Keratinocyte (primary cell): ENCODE measurements at places on chromosomes 6 and 20.

- H3K27me3 ChIP-seq: no peaks in the 10 kb centered on the region
- H3K27ac ChIP-seq: no peak overlapping the region
- DNase-seq: no peak
- H3K36me3 ChIP-seq: no peaks in the 10 kb centered on the region
Measured at GRCh38 chr20:11777387-11778205, 140.1 kb upstream of the BTBD3 start.

DNA sequence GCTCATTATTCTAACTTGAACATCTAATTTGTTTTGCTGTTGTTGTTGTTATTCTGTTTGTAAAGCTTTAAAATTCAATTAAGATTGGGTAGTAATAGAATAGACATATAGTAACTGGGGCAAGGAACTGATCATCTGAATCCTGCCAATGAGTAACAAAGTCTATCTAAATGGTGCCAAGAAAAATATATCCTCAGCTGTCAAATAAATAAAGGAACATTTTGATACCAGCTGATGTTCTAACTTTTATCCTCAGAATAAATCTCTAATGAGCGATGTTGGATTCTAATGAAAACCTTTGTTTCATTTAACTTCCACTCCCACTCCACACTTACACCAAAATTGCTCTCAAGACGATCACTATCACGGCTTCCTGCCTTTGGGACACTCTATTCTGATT lies 210.9 kb downstream of the TINAG start:
- peaks cover 4% of the 10 kb centered on the region for H3K4me1 ChIP-seq
- H3K27me3 ChIP-seq: no peaks in the 10 kb centered on the region
- no peak for DNase-seq
- H3K4me3 ChIP-seq: no peak overlapping the region
- no peak overlapping the region for H3K27ac ChIP-seq

GRCh38 chr20:32114305-32114960 lies 4.9 kb downstream of the TM9SF4 start:
- no peaks in the 10 kb centered on the region for H3K27me3 ChIP-seq
- no peak for DNase-seq
- H3K36me3 ChIP-seq: peaks cover 3% of the 10 kb centered on the region

- H3K36me3 ChIP-seq: no peaks in the 10 kb centered on the region
- no peak overlapping the region for H3K4me3 ChIP-seq
Measured at GRCh38 chr20:33977535-33977934, 16.2 kb upstream of the RALY start.

GRCh38 chr6:151876122-151876521 lies 68.6 kb downstream of the ESR1 start:
- H3K36me3 ChIP-seq: no peaks in the 10 kb centered on the region
- H3K4me1 ChIP-seq: no peaks in the 10 kb centered on the region
- H3K27me3 ChIP-seq: no peaks in the 10 kb centered on the region

DNA sequence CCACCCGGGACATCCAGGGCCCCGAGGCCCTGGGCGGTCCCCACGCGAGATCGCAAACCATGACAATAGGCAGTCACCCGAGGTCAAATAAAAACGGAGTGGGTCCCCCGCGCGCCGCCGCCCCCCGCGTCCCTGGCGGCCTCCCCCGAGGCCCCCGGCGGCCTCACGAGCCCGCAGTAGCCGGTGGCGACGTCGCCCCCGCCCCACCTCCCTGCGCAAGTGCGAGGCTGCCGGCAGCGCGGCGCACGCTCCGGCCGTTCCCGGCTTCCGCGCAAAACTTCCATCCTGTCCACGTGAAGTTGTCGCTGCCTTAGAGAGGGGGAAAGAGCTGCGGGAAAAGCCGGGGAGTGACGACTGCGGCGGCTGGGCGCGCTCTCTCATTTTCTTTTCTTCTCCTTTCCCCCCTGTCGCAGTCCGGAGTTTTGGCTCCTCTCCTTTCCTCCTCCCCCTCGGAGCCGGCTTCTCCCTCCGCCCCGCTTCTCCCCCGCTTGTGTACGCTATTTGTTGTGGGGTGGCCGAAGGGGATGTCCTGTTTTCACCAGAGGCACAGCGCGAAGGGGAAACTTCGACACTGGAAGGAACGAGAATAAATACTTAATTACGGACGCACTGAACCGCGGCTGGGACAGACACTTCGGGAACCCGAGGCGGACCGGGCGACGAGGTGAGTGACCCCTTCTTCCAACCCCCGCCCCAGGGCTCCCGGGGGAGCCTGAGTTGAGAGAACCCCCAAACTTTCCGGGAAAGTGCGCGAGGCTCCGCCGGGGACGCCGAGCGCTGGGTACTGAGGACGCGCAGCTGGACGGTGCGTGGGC lies at the start of gene EYA4:
TSS of gene EYA4 (plus strand) at position 272 of the 815 bp plus-strand sequence. CDS start 33,424 bp downstream, outside the sequence.
- H3K36me3 ChIP-seq: no peaks in the 10 kb centered on the region
- H3K27me3 ChIP-seq: peaks cover 55% of the 10 kb centered on the region

DNA sequence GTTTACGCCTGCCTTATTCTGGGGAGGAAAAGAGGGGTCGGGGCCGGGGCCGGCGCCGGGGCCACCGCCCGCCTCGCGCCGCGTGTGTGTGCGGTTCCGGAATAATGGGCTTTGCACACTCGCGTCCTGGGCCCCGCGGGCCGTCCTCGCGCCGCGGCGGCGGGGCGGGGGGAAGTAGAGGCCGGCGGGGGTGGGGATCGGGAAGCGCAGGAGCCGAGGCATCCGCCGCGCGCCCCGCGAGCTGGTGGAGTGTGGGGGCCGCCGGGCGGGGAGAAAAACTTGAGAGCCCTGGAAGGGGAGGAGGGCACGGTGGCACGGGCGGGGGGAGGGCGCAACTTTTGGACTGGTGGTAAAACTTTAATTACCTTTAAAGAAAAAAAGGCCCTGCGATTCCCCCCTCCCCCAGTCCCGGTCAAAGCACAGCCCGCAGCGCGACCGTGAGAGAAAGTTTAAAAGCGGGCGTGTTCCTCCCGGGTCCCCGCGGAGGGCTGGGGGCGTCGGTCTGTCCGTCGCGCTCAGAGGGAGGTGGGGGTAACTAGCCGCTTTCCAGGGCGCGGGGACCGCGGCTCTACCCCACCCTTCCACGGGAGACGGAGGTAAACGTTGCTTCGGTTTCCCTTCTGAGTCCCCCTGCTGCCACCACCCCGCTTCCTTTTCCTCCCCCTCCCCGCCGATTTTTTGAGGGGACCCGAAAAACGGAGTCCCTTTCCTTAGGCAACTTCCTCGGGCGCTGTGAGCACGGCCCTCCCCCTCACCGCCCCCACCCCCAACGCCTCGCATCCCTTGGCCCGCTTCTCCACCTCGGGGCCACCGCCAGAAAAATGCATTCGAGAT lies 1.9 kb downstream of the L3MBTL3 start:
- no peaks in the 10 kb centered on the region for H3K27me3 ChIP-seq
- no peaks in the 10 kb centered on the region for H3K36me3 ChIP-seq
- peak overlapping the region; percentile 71 for H3K4me3 ChIP-seq
- H3K4me1 ChIP-seq: peaks cover 9% of the 10 kb centered on the region

DNA sequence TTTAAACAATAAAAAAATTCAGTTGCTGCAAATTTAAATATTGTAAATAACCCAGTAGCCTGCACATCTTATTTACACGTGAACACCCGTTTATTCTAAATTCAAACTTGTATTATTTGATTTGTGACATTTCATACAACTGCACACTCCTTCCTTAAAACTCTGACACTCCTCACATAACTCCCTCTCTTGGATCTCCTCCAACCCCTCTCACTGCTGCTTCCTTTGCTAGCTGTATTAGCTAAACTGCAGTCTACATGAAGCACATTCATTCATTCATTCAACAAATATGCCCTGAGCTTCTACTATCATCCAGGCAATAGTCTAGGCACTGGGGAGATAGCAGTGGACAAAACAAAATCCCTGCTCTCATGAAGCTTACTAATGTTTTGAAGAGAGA lies 47.0 kb downstream of the FBXL4 start:
- no peak for DNase-seq
- H3K27me3 ChIP-seq: no peaks in the 10 kb centered on the region
- no peak overlapping the region for H3K27ac ChIP-seq
- no peak overlapping the region for H3K4me3 ChIP-seq
- H3K4me1 ChIP-seq: no peaks in the 10 kb centered on the region

- no peak overlapping the region for H3K27ac ChIP-seq
- DNase-seq: no peak
- no peak overlapping the region for H3K4me3 ChIP-seq
- H3K27me3 ChIP-seq: no peaks in the 10 kb centered on the region
Measured at GRCh38 chr6:170445971-170446370, 107.1 kb downstream of the PSMB1 start.

DNA sequence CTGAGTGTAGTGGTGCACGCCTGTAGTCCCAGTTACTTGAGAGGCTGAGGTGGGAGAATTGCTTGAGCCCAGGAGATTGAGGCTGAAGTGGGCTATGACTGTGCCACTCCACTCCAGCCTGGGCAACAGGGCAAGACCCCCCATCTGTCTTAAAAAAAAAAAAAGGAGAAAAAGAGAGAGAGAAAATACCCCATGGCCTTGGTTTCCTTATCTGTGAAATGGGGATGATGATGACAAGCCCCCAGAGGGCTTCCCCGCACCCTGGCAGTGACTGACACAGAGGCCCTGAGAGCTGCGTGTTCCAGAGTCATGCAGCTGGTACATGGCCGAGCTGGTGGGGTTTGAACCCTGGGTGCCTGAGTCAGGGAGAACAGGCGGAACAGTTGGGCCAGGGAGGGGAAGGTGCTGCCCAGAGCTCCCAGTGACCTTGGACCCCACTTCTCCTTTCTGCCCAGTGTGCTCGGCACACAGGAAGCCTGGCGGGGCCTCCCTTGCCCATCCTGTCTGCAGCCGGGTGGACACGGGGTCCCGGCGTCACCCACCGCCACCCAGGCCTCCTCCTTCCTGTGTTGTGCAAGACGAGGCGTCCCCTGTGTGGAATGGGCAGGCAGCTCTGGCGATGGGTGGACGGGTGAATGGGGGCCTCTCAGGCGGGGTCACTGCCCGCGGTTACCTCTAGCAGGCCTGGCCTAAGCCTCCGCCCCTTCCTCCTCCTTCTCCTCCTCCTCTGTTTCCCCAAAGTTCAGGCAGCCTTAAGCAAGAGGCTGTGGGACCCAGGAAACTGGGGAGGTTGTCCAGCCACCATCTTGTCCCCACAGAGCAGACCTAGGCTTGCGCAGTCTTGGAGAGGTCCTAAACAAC lies 84.2 kb downstream of the CEBPB start:
- H3K27me3 ChIP-seq: peaks cover 8% of the 10 kb centered on the region
- no peak overlapping the region for H3K27ac ChIP-seq
- H3K36me3 ChIP-seq: no peaks in the 10 kb centered on the region
- no peak for DNase-seq
- peaks cover 7% of the 10 kb centered on the region for H3K4me1 ChIP-seq
- no peak overlapping the region for H3K4me3 ChIP-seq

- H3K36me3 ChIP-seq: no peaks in the 10 kb centered on the region
- H3K4me1 ChIP-seq: no peaks in the 10 kb centered on the region
- DNase-seq: no peak
- no peak overlapping the region for H3K27ac ChIP-seq
- H3K4me3 ChIP-seq: no peak overlapping the region
Measured at GRCh38 chr6:46756469-46757213, 9.9 kb downstream of the ANKRD66 start.

GRCh38 chr20:22866812-22867341 lies 168.2 kb upstream of the SSTR4 start:
- peaks cover 5% of the 10 kb centered on the region for H3K4me1 ChIP-seq
- H3K27me3 ChIP-seq: no peaks in the 10 kb centered on the region
- H3K4me3 ChIP-seq: no peak overlapping the region

DNA sequence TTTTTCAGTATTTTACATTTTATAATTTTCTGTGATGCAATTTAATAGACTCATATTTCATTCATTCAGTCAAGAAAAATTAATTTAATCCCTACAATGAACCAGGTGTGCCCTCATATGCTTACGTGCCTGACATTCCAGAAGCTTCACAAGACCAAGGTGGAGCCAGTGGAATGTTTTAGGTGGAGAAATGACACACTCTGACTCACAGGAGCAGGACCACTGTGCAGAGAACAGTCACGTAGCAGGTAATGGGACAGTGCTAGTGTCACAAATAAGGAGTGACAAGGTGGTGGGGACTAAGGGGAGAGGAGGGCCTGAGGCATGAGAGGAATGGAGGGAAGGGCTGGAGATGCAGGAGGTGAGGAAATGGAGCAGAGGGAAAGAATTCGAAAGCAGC lies 37.0 kb upstream of the HLA-G start:
- DNase-seq: peak; percentile 99
- H3K4me1 ChIP-seq: peaks cover 18% of the 10 kb centered on the region
- H3K27me3 ChIP-seq: no peaks in the 10 kb centered on the region
- H3K27ac ChIP-seq: peak overlapping the region; percentile 98
- H3K36me3 ChIP-seq: no peaks in the 10 kb centered on the region

DNA sequence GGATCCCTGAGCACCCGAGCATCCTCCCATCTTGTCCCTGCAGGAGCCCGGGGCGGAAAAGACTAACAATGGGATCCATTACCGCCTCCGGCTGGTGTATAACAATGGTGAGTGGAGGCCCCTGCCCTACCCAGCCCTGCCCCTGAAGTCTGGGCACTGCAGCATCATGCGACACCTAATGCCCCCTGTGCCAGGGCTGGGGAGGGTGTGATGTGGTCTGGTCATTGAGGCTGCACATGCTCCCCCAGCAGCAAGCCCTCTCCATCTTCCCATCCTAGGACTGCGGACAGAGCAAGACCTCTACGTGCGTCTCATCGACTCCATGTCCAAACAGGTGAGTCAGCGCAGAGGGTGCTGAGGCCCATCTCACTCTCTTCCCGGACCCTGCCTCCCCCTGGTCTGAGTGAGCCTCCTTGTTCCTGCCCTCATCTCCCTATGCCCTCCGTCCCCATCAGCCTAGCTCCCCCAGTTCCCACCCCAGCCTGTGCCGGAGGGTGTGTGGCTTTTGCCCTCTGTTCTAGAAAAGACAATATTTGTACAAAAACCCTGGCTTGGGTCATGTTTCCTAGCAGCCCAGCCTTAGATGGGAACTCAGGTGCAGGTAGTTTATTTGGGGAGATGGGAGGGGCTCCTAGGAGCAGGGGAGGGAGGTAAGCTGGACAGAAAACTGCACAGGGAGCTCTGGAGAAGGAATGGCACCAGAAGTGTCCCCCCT lies 13.5 kb downstream of the EBF4 start:
- H3K36me3 ChIP-seq: no peaks in the 10 kb centered on the region
- no peaks in the 10 kb centered on the region for H3K4me1 ChIP-seq
- no peak for DNase-seq
- H3K27me3 ChIP-seq: peaks cover 10% of the 10 kb centered on the region

DNA sequence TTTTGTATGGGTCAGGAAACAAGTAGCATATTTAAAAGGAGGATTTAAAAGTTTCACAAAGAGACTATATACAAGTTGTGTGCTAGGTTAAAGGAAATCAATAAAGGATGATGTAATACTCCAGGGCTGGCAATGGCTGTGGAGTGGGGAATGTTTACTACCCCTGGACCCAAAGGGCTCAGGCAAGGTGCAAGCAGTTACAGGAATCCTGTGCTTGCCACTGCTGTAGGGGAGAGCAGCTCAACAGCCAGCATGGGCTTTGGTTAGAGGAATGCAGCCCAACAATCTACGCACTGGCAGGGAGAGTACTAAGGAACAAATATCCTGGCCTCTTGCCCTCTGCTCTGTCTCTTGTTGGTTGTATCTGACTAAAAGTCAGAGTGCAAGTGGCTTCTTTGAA lies 1642.2 kb downstream of the KHDRBS2 start:
- no peaks in the 10 kb centered on the region for H3K4me1 ChIP-seq
- H3K4me3 ChIP-seq: no peak overlapping the region
- H3K36me3 ChIP-seq: no peaks in the 10 kb centered on the region
- no peak overlapping the region for H3K27ac ChIP-seq
- no peak for DNase-seq
